NCI-H2081 treated with DMSO at 0.1 percent for 48 hours (cell line): ENCODE measurements at places on chromosomes 6 and 20.

DNA sequence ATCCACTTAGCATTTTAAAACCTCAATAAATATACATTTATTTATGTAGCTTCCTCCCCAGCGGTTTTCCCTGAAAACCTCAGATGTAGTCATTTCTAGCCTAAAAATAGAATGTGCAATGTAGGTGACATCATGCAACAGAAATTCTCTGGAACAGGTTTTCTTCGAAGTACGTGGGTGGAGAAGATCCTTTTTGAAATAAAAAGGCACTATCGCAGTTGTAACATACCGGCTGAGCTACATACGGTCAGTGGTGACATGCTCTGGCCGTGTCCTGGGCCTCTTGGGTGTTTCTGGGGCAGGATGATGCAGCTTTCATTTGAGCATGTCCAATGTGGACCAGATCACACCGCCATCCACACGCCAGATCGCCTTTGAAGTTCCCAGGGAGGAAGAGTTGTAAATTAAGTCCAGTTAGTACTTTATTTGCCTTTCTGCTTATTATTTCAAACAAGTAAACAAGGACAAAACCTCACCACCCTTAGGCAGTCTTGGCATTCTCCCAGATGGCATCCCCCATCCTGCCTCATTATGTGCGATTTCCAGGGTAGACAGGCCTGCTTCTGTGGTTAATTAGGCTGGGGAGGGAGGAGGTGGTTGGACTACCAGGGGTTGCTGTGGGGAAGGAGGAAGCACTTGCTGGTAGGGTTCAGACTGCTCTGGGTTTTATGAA lies 109.5 kb upstream of the CLDN20 start:
- peak; percentile 50 for DNase-seq

GRCh38 chr6:143531720-143532499 lies 20.4 kb upstream of the FUCA2 start:
- no peak for DNase-seq

- no peak for DNase-seq
Observed at GRCh38 chr6:38775870-38776269, 60.8 kb downstream of the DNAH8 start.

DNA sequence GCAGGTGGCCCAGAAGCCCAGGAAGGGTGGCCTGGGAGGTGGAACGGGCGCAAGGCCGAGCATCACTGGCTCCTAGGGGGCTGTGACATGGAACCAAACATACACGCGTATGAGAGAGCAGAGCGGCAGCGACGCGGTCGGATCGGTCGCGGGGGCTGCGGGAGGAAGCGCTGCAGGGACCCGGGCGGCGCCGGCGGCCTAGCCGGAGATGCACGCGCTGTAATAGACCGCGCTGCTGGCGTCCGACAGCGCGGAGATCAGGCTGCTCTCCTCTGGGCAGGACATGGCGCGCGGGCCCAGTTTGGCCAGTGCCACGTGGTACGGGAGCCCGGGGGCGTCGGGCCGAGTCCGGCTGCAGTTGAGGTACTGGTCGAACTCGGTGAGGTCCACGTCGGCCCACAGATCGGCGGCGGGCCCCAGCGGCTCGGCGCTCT lies 1.5 kb downstream of the SOX18 start:
- no peak for DNase-seq

DNA sequence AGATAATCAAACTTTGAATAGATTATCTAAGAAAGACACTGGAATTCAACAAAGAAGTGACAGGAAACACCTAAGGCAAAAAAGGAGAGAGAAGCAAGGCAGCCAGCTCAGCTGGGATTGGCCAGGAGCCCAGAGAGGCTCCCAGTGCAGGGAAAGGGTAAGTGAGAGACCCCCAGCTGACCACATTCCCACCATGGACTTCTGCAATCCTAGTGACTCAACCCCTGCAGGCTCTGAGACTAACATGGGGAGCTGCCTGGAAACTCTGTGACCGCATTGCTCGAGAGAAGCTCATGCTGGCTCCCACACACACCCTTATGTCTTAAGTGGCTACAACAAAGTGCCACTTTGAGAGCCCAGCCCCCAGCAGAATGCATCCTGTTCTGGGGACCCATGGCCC lies 215.1 kb downstream of the PACRG start:
- DNase-seq: no peak

GRCh38 chr6:53916804-53917463 lies 122.1 kb downstream of the LRRC1 start:
- DNase-seq: no peak

DNA sequence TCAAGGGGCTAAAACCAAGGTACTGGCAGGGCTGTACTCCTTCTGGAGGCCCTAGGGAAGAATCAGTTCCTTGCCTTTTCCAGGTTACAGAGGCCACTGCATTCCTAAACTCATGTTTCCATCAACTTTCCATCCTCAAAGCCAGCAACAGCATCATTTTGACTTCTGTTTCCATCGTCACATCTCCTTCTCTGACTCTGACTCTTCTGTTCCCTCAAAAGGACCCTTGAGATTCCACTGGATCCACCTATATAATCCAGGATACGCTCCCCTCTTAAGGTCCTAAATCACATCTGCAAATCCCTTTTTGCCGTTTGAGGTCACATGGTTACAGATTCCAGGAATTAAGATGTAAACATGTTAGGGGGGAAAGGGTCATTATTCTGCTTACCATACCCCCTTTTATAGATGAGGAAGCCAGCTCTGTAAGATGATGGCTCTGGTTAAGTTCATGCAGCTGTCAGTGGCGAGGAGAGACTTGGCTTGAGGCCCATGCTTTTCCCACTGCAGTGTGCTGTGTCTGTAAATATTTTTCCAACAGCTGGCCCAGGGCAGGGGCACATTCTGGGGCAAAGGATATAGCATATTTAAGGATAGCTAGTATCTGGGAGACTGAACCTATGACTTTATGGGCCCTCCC lies 114.6 kb downstream of the TNFRSF21 start:
- no peak for DNase-seq

GRCh38 chr6:105797983-105798453 lies 288.1 kb upstream of the PRDM1 start:
- no peak for DNase-seq

DNA sequence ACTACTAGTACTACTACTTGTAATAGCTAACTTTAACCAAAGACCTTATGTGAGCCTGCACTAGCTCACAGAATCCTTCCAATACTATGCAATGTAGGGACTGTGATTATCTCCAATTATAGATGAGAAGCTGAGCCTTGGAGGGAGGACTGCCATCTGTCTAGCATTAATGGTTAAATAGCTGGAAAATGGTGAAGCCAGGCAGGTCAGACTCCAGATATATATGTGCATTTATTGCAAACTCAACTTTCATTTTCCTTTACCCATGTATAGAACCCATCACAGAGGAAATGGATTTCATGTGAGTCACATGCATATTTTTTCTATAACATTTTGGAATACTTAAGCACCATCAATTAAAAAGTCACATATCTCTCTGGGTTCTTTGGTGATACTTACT lies 229.9 kb downstream of the BCAS1 start:
- DNase-seq: no peak

DNA sequence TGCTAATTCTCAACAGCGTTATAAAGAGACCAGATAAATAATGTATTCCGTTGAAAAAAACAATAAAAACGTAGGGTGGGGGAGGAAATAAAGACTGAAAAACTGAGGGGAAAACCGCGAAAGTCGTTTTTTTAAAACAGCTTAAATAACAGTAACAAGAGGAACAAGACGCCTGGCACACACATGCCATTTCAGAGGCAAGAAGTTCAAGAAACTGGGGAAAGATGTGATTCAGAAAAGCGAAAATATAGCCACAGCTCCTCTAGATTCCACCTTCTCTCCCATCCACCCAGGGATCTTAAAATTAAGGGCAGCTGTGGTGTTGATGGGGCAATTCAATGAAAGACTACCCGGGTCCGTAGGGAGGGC lies 1.3 kb downstream of the EPB41L2 start:
- DNase-seq: no peak

GRCh38 chr20:57448764-57449354 lies 57.7 kb downstream of the RBM38 start:
- DNase-seq: no peak

DNA sequence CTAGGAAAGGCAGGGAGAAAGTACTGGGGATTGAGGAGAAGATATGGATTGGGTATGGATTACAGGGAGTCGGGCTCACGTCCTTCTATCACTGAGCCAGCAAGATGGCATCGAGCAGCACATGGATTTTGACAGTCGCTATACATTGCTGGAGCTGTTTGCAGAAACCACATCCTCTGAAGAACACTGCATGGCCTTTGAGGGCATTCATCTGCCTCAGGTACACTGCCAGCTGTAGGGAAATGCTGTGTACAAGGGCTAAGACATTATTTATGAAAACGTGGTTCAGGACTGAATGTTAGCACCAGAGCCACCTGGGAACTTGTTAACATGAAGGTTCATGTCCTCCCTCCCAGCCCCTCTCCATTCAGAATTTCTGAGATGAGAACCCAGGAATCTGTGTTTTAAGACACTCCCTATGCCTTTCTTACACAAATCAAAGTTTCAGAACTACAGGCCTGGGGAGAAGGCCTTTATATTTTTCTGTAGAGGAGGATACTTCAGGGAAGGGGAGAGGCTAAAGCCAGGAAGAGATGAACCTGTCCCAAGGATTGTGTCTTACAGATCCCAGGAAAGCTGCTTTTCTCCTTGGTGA lies 3.5 kb downstream of the CUL9 start:
- no peak for DNase-seq

DNA sequence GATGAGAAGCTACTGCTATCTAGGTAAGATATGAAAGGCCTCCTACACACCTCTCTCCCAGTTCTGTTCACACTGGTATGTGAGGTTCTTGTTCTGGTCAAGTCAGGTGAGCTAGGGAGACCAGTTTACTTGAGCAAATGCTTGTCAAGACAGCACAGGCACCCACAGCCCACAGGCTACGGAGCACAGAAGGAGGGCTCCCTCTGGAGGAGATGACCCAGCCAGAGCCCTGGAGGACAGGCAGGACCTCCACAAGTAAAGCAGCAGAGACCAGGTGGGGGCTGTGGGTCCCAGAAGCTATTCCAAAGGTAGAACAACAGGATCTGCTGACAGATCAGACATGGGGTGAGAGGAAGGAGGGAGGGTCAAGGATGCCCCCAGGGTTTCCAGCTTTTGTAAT lies 13.2 kb downstream of the MMP24OS start:
- DNase-seq: no peak

DNA sequence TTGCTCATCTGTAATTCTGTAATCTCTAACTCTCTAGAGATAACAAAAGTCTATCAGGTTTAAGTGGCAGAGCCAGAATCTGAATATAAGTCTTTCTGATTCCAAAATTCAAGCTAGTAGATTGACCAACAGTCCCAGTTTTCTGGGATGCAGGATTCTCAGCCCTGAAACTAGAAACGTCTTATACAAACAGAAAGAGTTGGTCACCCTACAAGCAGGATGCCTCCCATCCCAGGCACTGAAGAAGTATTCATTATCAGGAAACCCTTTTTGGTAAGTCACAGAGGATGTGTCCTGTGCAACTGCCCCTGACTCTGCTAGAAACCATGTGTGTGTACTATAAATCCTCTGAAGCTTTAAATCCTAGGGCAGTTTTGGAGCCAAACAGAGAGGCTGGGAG lies 135.0 kb downstream of the CARMIL1 start:
- no peak for DNase-seq

GRCh38 chr6:658244-658643 lies 1.3 kb upstream of the HUS1B start:
- DNase-seq: no peak

- no peak for DNase-seq
Observed at GRCh38 chr6:133697185-133697584, 191.7 kb upstream of the TCF21 start.

DNA sequence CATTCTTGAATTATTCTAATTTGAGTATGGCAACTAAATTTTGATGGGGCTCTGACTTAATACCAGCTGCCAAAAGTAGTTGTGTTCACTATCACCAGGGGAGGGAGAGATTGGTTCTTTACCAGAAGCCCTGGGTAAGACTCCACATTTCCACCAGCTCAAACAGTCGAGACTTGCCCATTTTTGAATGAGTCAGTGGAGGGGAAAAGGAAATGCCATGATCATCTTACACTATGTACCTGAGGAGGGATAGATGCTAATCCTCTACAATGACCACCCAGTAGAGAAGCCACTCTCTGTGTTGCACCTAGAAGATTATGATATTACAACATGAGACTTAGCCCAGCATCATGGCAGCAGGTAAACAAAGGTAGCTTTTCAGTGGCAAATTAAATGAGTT lies 77.0 kb upstream of the SGK1 start:
- no peak for DNase-seq

- DNase-seq: no peak
Observed at GRCh38 chr20:63517376-63518309, 2.9 kb upstream of the PPDPF start.

- no peak for DNase-seq
Observed at GRCh38 chr6:74467533-74468215, 738.2 kb downstream of the COL12A1 start.

DNA sequence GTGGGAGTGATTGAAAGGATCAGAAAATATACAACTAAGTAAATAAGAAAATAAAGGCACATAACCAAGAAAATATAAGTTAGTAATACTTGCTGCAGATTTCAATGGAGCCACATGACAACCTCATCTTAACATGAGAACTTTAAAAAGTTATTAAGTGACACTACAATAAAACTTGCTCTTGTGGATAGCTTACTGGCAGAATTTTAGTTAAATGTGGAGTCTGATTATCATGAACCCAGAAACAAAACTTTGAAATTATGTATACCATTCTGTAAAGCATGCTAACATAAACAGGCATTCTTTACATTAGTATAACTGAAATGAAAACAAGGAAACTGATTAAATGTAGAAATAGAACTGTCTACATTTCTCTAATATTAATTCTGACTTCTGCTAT lies 220.9 kb downstream of the RFPL4B start:
- no peak for DNase-seq

DNA sequence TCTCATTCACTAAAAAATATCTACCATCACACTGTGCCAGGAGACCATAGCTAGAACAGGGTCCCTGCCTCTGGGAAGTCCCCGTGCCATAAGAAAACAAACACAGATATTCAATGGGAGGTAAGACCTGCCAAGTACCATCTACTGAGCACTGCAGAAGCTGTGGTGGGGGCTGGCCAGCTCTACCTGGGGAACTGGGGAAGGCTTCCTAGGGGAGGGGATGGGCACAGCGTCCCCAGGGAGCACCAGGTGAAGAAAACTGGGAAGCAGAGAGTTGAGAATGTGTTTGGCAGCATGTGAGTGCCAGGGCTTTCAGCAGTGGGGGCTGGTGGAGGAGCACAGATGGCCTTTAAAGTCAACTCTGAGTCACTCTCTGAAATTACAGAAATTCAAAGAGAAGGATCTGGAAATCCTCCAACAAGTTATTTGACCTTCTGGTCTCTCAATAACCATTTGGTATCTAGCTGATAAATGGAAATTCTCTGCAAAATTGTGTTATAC lies 85.2 kb downstream of the SHLD1 start:
- no peak for DNase-seq
